Muscle of leg (tissue), 16 donors: ENCODE measurements at places on chromosomes 6 and 20.

DNA sequence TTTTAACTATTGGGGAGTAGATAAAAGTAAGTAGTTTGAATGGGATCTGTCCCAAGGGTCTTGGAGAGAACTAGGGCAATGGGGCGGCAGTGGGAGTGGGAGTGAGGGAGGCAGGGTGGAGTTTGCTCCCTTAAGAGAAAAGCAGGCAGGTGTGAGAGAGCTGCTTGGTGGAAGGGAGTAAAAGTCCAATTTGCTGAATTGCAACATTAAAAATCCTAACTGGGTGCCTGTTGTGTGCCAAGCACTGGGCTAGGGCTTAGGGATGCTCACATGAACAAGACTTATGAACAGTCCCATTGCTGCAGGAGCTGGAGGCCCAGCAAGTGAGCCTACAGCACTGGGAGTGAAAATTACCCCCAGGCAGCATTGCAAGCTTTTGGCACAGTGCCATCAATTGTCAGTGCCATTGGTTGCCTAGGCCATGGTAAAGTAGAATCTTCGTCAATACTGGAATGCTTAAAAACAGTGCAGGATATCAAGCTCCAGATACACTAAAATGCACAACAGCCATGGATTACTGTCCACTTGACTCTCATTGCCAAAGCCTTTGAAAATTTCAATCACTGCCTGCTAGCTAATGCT is 277.7 kb upstream of the JARID2 start:
- no peak for DNase-seq

- DNase-seq, result no peak
Measured at GRCh38 chr6:169169941-169170582, 83.6 kb downstream of the THBS2 start.

GRCh38 chr20:59441306-59441705 is 140.9 kb downstream of the EDN3 start:
- no peak for DNase-seq

- DNase-seq, result no peak
Measured at GRCh38 chr6:6643398-6643797, 54.9 kb downstream of the LY86 start.

- DNase-seq, result peak; percentile 21
Measured at GRCh38 chr6:18328070-18328469, 59.1 kb upstream of the RNF144B start.

DNA sequence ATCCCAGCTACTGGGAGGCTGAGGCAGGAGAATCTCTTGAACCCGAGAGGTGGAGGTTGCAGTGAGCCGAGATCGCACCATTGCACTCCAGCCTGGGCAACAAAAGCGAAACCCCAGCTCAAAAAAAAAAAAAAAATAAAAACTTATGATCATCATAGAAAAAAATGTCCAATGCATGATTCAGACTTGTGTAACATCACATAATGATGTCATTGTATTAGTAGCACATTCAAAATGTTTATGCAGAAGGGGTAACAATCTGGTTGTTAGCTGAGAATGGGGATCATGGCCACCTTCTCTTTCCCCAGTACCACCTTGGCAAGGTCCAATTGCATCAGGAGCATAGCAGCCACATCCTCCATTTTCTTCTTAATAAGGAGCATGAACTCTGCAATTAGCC is 137.6 kb upstream of the MARCKS start:
- DNase-seq, result no peak

DNA sequence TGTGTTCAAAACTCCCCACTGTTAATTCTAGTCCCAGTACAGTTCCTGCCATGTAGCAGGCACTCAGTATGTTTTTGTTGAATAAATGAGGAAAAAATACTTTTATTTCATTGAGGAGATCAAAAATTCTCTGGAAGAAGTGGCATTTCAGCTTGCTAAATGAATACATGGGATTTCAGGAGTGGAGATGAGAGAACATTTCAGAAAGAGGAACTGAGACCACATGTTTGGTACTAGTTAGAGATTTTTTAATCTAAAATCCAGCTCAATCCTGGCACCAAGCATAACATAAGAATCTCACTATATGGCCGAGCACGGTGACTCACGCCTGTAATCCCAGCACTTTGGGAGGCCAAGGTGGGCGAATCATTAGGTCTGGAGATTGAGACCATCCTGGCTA is 75.4 kb downstream of the BTBD9 start:
- no peak for DNase-seq

GRCh38 chr6:158954753-158955152 is 45.2 kb downstream of the RSPH3 start:
- DNase-seq, result no peak

GRCh38 chr20:37326666-37327065 is 19.3 kb upstream of the SRC start:
- DNase-seq, result no peak

GRCh38 chr6:44034391-44034861 is 92.8 kb downstream of the MRPL14 start:
- DNase-seq, result no peak

DNA sequence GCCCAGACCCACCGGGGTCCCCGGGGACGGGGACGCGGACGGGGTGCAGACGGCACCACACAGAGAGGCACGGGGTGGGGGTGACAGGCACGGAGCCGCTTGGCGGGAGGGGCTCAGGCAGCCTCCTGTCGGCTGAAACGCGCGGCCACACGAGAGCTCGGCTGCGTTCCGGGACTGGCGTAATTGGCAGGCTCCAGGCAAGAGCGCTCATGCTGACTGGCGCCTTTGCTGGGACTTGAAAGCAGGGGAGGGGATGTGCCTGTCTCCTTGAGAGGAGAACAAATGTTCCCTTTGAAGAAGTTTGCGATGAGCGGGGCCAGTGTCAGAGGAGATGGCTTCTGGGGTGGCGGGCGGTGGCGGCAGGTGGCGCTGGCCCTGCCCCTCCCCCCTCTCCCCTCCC is 25.8 kb downstream of the BHLHE23 start:
- DNase-seq, result no peak

DNA sequence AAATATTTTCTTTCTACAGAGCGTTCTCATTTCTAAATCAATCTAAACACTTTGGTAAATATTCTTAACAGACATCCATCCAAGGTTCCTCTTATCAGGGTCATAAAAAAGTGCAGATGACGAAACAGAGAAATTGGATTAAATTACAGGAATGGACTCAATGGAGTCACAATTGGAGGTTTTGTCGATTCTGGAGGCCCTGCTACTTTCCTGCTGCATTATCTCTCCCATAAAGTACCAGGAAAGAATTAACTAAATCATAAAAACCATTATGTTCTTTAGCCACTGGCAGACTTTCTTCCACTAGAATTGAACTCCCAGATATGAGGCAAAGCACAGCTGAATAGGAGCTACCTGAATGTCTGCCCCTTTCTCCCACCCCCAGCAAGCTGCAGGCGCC is 610.6 kb downstream of the HDGFL1 start:
- no peak for DNase-seq

DNA sequence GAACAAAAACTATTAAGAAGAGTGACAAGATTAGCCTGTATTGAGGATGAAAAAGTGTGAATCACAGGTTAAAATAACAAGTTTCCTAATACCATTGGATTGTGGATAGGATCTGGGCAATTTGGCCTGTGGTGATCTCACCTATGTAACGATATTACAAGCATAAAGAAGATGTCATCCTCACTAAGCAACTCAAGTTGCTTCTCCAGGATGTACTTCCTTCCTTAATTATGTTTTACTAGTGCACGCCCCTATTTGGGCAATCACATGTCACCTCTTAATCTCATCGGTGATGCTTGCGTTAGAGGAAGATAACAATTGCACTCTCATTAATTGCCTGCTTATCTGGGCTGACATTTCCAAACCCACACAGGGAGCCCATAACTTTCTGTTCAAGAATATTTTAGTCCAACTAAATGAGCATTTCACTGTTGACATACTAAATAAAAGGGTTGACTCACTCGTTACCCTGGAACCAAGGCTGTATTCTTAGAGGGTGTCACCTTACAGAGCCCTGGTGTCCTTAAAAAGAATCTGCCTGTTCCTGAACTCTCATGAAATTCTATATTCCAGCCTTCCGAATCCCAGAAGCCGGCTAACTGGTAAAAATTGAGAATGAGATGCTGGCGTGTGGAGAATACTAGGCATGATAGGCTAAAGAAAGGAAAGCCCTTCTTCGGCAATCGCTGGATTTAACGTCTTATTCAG is 88.2 kb upstream of the ATXN1 start:
- peak; percentile 59 for DNase-seq

GRCh38 chr20:12893019-12893418 is 115.8 kb upstream of the SPTLC3 start:
- peak; percentile 42 for DNase-seq

DNA sequence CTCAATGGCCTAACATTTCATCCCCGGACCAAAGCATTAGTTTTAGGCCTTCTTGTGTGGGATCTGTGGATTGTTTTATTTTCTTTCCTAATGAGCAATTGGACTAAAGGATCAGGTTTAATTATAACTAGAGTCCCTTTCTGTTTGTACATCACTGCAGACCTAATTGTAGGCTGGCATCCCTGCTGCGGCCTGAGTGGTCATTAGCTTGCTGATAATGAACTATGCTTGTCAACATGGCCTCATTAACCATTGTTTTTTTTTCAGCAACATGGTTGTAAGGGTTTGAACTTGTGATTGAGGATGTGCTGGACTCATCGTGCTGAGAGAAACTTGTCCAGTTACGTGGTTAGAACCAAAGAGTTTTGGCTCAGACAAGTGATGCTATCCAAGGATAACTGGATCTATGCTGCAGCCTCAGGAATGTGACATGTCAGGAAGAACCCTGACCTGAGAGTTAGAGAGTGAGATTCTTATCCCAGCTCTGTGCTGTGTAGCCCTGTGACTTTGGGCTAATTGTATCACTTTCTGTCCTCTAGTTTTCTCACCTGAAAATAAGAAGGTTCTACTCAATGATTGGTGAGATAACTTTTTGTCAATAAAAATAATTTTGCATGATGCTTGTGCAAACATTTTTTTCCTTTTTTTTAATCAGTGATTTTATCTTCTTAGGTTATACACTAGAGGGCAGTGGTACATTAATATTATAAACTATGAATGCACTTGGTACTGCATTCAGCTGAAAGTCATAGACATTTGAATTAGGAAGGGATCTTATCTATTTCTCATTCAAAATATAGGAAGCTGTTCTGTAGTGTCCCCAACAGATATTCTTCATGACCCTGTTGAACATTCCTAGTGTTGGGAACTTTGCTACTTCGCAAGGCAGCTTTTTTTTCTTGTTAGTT is 140.9 kb downstream of the RNF144B start:
- no peak for DNase-seq

DNA sequence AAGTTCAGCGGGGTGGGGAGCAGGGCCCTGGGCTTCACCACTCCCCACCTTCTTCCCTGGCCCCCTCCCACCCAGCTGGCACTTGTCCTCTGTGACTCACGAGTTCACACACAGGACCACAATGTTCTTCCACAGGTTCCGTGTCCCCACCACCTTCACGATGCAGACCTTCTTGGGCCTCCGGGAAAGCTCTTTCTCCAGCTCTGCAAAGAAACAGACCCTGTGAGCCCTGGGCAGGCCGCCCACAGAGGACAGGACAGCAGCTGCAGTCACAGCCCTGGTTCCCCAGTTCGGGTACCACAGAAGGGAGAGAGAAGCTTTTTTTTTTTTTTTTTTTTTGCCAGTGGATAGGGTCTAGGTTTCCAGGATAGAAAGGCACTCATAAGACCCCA is 30.9 kb downstream of the PSMG4 start:
- no peak for DNase-seq

GRCh38 chr6:111450636-111451035 is 32.4 kb downstream of the REV3L start:
- DNase-seq, result no peak

DNA sequence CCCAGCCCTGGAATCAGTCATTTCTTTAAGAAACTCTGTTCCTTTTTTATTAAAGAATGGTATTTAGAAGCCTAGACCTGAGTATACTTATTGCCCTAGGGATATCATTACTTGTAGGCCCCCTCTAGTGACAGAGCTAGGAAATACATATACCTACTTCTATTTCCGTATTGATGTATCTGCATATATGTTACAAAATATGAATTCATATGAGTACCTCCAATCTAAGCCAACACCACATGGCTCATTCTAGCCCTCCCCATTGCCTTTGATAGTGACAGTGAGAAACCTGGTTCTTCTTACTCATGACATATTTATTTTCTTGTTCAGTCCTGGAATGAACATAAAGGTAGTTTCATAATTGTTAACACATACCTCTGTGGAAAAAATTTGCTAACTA is 137.2 kb downstream of the FARS2 start:
- DNase-seq, result peak; percentile 11

GRCh38 chr20:37384683-37385174 is 38.8 kb downstream of the SRC start:
- DNase-seq, result peak; percentile 77

DNA sequence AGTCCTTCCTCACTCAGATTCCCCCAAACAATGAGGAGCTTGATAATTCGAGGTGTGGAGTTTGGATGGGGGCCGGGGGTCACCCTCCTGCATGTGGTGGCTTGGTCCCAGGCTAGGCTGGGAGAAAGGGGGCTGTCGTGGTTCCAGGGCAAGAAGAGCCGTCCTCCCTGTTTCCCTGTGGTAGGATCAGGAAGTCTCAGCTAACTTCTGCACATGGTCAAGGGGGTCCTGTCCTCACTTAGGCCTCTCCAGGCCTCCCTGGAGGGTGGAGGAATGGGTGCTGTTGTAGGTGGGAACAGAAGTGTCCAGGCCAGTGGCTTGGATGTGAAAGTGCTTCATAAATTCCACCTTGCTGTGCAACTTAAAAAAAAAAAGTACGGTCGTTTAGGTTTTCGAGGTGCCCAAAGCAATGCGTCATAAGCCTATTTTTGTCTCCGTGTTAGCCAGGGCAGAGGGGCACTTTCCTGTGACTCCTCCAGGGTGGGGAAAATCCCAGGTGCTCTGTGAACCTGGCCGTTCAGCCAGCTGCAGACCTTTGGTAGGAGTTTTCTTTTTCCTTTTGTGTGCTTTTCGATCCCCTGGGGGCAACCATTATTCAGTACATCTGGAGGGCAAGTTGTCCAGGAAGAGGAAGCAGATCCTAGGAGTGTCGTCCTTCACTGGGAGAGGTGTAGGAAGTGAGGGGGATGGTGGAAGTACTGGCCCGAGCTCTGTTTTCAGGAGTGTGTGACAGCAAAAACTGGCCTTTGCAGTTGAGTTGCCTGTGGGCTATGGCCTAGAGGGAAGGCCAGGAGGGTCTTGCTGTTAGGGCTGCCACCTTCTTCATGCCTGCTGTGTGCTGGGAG is 9.6 kb downstream of the IGF2R start:
- DNase-seq, result peak; percentile 56

GRCh38 chr6:138318741-138319375 is 58.8 kb upstream of the SMIM28 start:
- DNase-seq, result no peak

- no peak for DNase-seq
Measured at GRCh38 chr6:3252369-3252768, 6.4 kb upstream of the PSMG4 start.
